Stimulated activated CD4-positive, alpha-beta T cell treated with anti-CD3 and anti-CD28 coated beads, Interleukin-12 subunit alpha, Interleukin-12 subunit beta, amount 100 ng/mL, for 4 hours (primary cell): ENCODE measurements at places on chromosomes 1 and 21.

DNA sequence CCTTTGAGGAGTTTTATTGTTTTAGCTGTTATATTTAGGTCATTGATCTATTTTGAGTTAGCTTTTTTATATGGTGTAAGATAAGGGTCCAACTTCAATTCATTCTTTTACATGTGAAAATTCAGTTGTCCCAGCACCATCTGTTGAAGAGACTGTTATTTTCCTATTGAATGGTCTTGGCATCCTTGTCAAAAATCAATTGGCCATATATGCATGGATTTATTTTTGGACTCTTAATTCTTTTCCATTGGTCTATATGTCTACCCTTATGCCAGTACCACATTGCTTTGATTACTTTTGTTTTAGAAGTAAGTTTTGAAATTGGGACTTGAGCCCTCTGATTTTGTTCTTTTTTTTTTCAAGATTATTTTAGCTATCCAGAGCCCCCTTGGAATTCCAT lies 35.8 kb upstream of the HUNK start:
- no peak for DNase-seq

DNA sequence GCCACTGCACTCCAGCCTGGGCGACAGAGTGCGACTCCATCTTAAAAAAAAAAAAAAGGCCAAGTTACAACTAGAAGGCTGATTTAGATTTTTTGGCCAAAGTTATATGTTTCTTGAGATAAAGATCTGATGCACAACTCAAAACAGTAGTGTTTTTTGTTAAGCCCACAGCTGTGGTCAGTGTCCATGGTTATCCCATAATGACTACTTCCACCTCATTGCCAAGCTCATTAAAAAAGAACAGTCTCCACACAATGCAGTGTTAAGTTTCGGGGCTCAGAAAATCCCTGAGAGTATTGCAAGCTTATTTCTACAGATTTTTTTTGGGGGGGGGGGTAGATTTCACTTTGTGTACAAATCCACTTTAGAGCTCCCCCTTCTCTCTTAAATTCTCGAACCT lies 120.5 kb downstream of the RUNX1 start:
- no peak for DNase-seq

- no peak for DNase-seq
Measured at GRCh38 chr1:147389532-147390184, 147.2 kb downstream of the CHD1L start.

GRCh38 chr1:196877964-196878363 lies 9.9 kb upstream of the CFHR4 start:
- no peak for DNase-seq

DNA sequence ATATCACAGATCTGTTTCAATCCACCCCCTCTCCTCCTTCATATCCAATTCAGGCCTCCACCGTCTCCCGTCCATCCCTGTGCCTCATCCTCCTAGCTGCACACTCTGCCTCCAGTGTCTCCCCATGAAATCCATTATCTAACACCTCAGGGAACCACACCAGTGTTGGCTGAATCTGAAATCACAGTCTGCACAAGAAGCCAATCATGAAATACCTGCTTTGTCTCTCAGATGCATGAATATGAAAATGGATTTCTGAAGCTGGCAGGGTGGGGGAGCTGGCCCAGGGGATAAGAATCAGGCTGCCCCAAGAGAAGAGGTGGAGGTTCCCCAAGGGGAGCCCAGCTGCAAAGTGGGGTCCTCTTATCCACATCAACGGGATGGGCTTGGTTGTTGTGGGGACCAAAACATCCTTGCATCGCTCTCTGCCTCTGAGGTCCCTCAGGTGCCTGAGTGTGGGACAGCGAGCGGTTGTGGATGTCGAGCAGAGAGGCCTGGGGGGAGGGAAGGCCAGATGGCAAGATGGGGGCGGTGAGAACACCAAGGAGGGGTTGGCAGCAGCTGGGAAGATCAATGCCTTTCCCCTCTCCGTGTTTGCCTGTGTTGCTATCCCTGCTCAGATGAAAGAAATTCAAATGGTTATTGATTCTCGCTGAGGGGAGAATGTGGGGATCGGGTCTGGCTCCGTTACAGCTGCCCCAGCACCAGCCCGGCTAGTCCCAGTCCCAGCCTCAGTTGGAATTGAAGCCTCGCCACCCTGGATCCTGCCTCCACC lies 237.3 kb upstream of the POU3F1 start:
- DNase-seq, result no peak

GRCh38 chr21:32712043-32712442 lies 15.8 kb downstream of the SYNJ1 start:
- DNase-seq, result no peak

- DNase-seq, result no peak
Measured at GRCh38 chr1:68128820-68129219, 78.4 kb upstream of the DIRAS3 start.
